Fibroblast of the aortic adventitia (primary cell): ENCODE measurements at places on chromosomes 6 and 20.

- peak; percentile 61 for DNase-seq
Observed at GRCh38 chr6:112690497-112691202, 343.5 kb downstream of the RFPL4B start.

DNA sequence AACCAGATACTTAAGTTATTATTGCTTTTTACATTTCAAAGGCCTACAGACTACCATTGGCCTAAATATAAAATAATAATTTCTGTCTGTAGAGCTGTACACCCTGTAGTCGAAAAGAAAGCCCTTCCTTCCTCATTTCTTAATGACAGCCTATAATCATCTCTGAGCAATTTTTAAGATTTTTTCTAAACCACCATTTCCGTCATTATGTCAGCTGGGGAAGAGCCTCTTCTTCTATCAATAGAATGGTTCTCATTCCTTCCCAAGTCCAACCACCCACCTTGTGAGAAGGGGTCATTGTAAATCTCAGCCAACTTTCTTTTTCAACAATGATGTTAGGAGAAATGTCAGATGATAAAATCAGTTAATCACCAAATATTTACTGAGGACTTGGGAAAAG is 91.8 kb downstream of the PLEKHG1 start:
- no peak for DNase-seq

DNA sequence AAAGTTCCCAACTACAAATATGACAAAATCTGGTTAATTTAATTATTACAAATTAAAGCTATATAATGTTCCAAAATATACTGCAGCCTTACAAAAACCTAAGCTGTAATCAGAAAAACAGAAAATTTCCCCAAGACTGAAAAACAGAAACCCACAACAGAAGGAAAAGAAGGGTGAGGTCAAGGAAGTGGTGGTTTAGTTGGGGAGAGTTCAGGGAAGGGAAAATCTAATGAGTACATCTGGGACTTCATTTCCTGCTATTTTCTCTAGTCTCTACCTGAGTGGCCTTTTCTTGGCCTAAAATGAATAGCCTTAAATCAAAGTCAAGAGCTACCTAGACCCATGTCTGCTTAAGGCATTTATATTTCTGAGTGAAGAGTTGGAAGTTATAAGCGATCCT is 66.2 kb upstream of the BEND6 start:
- DNase-seq, result no peak

- DNase-seq, result no peak
Observed at GRCh38 chr6:7268362-7268761, 44.6 kb downstream of the SSR1 start.

DNA sequence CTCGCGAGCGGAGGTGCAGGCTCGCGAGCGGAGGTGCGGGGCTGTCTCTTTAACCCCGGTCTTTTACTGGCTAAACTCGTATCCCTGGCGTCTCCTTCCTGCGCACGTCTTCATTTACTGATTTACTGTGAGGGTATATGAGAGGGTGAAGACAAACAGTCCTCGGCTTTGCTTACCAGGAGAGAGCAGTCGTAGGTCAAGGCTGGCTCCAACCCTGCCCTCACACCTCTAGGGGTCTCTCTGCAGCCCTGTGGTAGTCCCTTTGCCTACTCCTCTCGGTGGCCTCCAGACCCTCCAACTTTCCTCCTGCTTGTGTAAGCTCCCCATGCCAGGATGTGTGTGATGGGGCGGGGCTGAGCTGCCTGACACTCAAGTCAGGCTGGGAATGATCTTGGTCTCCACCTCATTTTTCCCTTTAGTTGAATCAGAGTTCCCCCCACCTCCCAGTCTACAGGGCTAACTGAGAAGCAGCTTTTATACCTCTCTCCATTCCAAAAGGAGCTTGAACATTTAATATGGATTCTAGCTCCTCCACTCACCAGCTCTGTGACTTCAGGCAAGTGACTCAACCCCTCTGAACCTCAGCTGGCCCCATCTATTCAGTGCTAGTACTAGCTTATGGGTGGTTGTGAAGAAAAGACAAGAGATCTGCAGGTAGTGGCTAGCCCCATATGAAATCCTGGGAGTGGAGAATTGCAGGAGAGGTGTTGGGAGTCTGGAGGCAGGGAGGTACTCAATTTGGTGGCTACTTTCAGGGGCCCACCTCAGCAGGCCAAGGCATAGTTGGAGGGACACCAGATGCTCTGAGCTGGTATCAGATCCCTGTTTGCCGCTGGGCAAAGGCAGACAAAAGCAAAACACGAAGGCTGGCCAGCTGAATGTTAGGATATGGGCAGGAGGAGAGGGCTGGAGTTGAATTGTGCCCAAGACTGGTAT is 902 bp downstream of the SLC29A1 start:
- DNase-seq, result no peak

DNA sequence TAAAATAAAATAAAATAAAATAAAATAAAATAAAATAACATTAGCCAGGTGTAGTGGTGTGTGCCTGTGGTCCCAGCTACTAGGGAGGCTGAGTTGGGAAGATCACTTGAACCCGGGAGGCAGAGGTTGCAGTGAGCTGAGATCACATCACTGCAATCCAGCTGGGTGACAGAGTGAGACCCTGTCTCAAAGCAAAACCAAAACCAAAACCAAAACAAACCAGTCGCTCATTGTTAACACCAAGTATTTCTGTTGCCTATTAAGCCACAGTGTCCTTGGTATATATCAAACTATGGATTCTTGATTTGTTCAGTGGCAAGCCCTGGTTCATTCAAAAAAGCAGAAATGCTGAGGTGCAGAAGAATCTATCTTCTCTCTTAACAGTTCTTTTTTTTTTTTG is 65.7 kb downstream of the PYGB start:
- no peak for DNase-seq

DNA sequence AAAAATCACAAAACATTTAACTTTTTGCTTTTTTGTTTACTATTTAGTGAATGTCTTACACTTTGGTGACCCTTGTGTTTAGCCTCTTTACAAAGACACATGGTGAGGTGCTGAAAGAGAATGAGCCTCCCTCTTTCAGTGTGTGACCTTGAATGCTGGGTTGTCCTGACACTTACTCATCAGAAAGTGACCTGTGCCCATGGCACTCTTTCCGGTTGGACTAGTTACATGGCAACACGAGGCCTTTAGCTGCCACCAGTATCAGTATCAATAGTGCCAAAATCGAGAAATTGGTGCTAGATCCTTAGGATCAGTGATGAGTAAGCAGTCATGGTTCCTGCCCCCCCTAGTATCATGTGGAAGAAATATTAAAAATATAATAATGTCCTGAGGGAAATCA is 1.7 kb upstream of the RPL7L1 start:
- no peak for DNase-seq

DNA sequence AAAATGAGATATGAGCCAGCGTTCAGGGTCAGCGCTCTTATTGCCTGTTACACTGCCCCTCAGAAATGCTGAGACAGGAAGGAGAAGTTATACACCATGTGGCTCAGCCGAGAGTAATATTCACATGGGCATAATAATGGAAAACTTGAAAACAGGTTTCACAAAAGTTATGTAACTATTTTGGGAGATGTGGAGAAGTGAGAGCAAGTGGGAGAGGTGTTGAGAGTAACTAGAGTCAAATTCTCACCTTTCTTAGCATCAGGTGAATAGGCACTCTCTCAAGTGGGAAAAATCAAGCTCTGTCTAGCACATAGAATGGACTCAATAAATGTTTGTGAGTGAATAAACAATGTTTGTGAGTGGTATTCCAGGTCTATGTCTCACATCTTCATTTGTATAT is 94.5 kb downstream of the TBX18 start:
- DNase-seq, result no peak

DNA sequence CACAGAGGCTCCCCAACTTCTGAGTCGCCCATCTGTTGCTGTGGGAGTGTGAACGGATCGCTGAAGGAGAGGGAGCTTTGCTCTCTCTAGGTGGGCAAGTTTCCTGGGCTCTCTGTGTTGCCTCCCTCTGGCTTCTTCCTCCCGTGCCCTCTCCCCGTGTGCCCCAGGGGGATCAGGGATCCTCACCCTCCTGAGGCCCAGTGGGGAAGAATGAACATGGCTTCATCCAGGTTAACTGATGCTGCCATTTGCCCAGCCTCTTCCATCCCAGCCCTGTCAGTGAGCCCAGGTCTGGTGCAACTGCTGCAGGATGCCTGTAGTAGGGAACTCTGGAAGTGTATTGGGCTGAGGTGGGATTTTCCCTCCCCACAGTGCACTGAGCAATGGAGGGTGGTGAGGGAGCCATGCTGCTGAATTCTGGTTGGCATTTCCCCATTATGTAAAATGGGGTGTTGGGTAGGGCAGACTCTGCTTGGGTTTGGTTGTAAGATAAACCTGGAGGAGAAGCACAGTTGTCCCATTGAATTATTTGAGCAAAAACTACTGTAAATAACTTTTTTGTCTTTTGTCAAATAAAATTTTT is 12.1 kb upstream of the RAB5IF start:
- DNase-seq, result no peak

- no peak for DNase-seq
Observed at GRCh38 chr6:159233365-159234101, 64.3 kb downstream of the FNDC1 start.

- no peak for DNase-seq
Observed at GRCh38 chr6:117684749-117685148, 9.5 kb downstream of the NUS1 start.

DNA sequence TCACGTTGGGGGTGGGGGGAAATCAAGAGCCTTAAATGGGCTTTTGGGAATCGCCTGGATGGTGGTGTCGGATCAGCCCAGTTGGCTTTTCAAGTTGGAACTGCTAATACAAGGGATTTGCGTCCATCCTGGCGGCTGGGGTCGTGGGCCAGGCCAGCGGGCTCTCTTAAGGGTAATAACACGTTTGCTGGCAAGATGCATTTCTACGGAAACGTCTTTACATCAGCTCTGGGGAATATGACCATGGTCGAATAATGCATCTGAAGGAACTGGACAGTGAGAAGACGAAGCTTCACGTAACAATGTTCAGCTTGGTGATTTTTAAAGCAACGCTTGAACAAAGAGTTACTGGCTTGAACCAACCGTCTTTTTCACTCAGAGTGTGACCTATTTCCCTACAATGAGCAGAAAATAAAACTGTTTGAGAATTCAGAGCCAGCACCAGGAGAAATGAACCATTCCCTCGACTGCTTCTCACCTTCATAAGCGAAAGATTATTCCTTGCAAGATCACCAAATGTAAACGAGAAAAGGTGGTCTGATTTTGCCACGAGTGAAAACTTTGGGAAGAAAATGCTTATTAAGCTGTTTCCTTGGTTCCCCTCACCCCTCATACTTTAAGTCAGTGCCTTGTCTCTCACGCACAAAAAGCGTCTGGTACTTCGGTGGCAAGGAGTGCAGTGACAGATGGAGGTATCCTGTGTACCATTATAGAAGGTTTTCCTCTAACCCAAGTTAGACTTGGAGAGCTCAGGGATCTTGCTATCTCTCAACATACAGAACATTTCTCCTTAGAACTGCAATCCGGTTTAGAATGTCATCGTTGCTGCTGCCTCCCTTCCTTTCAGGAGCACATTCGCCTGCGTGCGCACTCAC is 1.4 kb upstream of the MARCKS start:
- DNase-seq, result peak; percentile 68

DNA sequence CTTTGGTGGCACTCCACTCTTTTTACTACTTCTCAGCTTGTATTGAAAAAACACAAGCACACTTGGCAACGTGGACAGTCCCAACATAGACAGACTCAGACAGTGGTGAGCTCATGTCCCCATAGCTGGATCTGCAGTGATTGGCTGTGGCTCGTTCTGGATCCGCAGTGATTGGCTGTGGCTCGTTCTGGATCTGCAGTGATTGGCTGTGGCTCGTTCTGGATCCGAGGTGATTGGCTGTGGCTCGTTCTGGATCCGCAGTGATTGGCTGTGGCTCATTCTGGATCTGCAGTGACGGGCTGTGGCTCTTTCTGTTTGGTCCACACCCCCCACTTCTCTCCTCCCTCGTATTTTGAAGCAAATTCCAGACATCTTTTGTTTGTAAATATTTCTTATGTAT is 28.0 kb downstream of the OSBPL2 start:
- DNase-seq, result no peak

DNA sequence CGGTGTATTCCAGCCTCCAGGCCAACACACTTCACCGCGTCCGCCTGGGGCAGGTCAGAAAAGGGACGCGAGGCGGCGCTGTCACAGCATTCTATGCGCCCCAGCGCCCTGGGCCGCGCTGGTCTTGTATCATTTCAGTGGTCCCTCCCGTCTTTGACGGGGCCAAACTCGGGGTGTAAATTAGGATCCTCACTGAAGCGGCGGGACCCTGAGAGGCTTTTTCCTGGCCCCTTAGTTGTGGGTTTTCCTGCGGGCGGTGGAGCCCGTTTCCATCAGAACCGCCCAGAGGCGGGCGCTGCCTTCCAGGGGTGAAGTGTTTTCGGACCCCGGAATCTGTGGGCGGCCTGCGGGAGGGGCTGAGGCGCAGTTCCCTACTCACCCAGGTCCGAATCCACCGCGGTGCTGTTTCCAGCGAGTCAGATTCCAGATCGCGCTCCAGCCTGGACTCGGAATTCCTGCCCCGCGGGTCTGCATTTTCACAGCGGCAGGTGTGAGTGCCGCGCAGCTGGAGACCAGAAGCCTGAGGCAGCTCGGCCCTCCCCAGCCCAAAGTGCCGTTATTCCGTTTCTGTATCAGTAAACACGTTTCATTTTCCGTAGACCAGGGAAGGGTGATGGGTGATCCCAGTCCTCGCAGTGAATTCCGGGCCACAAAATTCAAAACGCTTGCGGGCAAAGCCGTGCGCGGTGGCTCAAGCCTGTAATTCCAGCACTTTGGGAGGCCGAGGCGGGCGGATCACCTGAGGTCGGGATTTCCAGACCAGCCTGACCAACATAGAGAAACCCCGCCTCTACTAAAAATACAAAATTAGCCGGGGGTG is 3.9 kb upstream of the MICB start:
- DNase-seq, result peak; percentile 73

GRCh38 chr6:22622813-22623212 is 53.4 kb downstream of the HDGFL1 start:
- DNase-seq, result no peak

DNA sequence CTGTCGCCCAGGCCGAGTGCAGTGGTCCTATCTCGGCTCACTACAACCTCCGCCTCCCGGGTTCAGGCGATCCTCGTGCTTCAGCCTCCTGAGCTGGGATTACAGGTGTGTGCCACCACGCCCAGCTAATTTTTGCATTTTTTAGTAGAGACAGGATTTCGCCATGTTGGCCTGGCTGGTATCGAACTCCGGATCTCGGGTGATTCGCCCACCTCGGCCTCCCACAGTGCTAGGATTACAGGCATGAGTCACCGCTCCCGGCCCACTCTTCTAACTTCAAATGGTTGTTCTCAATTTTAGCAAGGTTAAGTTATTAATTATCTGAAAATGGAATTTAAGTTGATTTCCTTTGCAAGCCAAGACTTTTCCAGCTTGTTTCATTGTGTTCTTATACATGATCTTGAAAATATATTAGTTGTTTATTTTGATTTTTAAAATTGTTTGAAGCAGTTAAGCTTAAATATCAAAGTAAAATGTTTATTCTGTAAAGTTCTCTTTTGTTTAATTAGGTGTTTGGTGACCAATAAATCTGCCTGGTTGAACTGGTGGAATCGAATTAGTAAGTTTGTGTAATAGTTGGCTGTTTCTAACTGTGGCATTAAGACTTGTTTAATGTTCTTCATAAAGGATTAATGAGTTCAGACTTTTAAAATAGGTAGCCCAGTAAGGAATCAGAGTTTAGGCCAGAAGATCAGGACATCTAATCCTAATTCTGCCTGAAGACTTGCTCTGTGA is 2.3 kb downstream of the PM20D2 start:
- no peak for DNase-seq
